ENCODE measurements at places on chromosomes 1 and 21. TPM values are rescaled to one million over a fixed set of nuclear protein-coding genes. Genes with fewer than 3 reads are reported as not detected.

- no peaks in the 10 kb centered on the region for H3K36me3 ChIP-seq
- no peaks in the 10 kb centered on the region for H3K27me3 ChIP-seq
- no peak overlapping the region for H3K4me3 ChIP-seq
Observed at GRCh38 chr1:67261680-67262079, 46.0 kb upstream of the IL12RB2 start.

DNA sequence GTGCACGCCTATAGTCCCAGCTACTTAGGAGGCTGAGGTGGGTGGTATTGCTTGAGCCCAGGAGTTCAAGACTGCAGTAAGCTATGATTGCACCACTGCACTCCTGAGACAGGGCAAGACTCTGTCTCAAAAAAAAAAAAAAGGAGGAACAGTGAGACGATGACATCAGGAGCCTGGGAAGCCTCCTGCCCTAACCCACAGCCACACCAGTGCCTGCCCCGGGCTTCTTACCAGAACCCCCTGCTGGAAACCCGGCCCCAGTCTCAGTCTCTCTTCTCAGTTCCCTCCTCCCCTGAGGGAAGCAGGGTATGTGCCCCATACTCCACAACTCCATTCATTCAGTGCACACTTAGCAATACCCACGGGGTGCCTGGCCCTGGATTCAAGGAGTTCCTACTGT lies 9.1 kb downstream of the COL8A2 start:
- H3K4me3 ChIP-seq = no peak overlapping the region
- H3K36me3 ChIP-seq = no peaks in the 10 kb centered on the region
- H3K27ac ChIP-seq = no peak overlapping the region
- H3K27me3 ChIP-seq = no peaks in the 10 kb centered on the region
- DNase-seq = no peak

- no peaks in the 10 kb centered on the region for H3K4me1 ChIP-seq
- peaks cover 8% of the 10 kb centered on the region for H3K27me3 ChIP-seq
- no peak overlapping the region for H3K4me3 ChIP-seq
- DNase-seq = no peak
Observed at GRCh38 chr1:25197235-25197975, 34.9 kb downstream of the SYF2 start.

GRCh38 chr1:1144122-1144842 lies 28.4 kb upstream of the C1orf159 start:
- H3K36me3 ChIP-seq = no peaks in the 10 kb centered on the region
- DNase-seq = no peak
- no peak overlapping the region for H3K27ac ChIP-seq
- H3K4me3 ChIP-seq = no peak overlapping the region

DNA sequence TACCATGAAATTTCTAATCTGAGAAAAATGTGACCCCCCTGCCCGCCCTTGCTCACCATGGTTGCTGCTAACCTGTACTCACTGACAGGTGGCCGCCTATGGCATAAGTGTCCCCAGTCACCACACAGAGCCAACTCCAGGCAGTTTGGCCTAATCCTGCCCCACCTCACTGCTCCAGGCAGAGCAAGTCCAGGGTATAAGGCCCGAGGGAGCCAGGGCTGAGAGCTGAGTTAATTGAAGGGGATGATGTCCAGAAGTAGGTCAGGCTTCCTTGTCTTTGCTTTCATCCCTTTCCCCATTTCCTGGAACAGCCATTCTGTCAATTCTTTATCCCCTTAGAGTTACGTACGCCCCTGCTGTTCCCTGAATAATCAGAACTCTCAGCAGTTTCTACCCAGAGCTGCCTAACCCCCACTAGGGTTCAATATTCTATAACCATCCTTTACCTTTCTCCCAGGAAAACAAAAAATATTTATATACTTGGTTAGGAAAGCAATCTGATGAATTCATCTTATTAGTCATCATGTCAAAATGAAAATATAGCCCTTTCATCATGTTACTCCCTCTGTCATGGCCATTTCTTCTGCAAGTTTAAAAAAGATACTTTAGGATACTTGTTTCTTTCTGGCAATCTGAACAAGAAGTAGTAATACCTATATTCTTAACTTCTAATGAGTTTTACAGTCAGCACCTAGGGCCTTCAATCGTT lies 29.4 kb upstream of the CD101 start:
- no peaks in the 10 kb centered on the region for H3K4me1 ChIP-seq
- DNase-seq = no peak

DNA sequence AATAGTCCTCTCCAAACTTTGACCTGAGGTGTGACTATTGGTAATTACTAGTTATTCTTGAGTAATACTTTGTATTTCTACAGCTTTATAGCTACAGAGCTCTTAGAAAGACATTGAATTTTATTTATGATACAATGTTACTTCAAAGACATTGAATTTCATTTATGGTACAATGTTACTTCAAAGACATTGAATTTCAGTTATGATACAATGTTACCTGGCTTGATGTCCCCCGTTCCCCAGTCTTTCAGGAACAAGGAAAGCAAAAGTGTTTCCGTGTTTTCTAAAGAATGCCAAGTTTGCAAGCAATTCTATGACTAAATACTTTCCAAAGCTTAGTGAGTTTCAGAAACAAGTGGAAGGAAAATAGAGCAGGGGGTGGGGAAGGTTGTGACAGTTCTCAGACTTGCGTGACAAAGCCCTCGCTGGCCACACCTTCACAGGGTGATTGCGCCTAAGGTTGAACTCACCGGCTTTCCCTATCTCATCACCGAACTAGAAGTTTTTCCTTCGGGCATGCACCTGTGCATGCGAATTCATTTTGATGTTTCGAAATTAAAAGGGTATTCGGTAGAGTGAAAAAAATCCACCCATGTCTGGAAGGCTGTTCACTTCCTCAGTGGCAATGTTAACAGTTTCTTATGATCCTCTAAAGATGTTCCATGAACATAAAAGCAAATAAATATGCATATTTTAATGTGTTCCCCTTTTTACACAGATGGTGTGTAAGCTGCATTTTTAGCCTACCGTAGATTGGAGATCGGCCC lies 909 bp upstream of the PAXBP1 start:
- H3K36me3 ChIP-seq = no peaks in the 10 kb centered on the region
- H3K27me3 ChIP-seq = no peaks in the 10 kb centered on the region
- H3K4me1 ChIP-seq = peaks cover 26% of the 10 kb centered on the region
- peak; percentile 60 for DNase-seq
- peak overlapping the region; percentile 92 for H3K4me3 ChIP-seq

- H3K27me3 ChIP-seq = no peaks in the 10 kb centered on the region
- no peak overlapping the region for H3K27ac ChIP-seq
- no peaks in the 10 kb centered on the region for H3K36me3 ChIP-seq
- H3K4me1 ChIP-seq = peaks cover 10% of the 10 kb centered on the region
- H3K4me3 ChIP-seq = no peak overlapping the region
Observed at GRCh38 chr1:56688522-56689026, 43.5 kb downstream of the PRKAA2 start.

- H3K4me3 ChIP-seq = no peak overlapping the region
- H3K27me3 ChIP-seq = no peaks in the 10 kb centered on the region
- no peaks in the 10 kb centered on the region for H3K36me3 ChIP-seq
Observed at GRCh38 chr1:244254467-244254866, 197.2 kb downstream of the ADSS2 start.

- H3K4me3 ChIP-seq = no peak overlapping the region
- H3K27ac ChIP-seq = no peak overlapping the region
- no peaks in the 10 kb centered on the region for H3K27me3 ChIP-seq
- DNase-seq = no peak
- H3K4me1 ChIP-seq = peaks cover 9% of the 10 kb centered on the region
Observed at GRCh38 chr1:32861904-32862695, 8.6 kb downstream of the FNDC5 start.

PRAMEF13 gene
- not detected for total RNA-seq

NBPF1 gene
- 33.5 TPM for total RNA-seq

C1orf53 gene
- 3.5 TPM for total RNA-seq

MTFR1L gene
- 34.8 TPM for total RNA-seq

HTR6 gene
- not detected for total RNA-seq

CENPL gene
- total RNA-seq = 20.8 TPM

GCSAML gene
- not detected for total RNA-seq

Measured in endothelial cell of umbilical vein (primary cell).